ENCODE measurements at places on chromosomes 3 and 15. TPM values are rescaled to one million over a fixed set of nuclear protein-coding genes. Genes with fewer than 3 reads are reported as not detected.

SERINC4 gene
- polyA plus RNA-seq, result 0.30 TPM

DNA sequence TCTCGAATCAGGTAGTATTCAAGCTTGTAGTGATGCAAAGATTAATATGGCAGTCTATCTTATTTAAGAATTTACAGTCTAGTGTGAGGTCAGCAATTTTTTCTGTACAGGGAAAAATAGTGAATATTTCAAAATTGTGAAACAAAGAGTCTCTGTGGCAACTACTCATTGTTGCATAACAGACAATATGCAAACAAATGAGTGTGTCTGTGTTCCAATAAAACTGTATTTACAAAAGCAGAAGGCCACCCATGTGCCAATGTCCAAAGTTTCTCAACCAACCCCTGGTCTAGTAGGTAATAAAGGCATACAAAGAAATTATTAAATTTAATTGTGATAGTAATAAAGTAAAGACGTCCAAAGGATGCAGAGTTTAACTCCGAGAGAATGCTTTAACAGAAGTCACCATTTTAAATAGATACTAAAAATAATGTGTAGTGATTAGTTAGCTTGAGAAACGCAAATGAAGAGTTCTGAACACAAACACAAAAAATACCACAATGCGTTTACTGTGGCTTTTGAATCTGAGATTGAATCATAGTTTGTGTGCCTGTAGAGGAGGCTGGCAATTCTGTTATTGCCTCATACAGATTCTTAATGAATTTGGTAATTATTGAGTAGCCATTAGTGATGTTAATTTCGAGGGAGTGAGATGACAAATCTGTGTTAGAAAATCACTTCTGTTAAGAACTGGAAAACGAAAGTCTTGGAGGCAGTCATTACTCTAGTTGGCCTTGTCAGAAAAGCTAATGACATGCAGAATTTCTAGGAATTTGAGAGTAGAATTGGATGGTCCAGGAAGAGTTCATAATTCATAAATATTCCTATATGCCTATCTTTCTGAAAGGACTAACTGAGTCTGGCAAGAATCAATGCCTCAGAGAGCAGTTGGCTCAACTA, 48.7 kb downstream of the CADM2 start:
- H3K27me3 ChIP-seq, result no peaks in the 10 kb centered on the region
- H3K27ac ChIP-seq, result no peak overlapping the region
- H3K4me3 ChIP-seq, result no peak overlapping the region
- no peaks in the 10 kb centered on the region for H3K4me1 ChIP-seq
- no peaks in the 10 kb centered on the region for H3K36me3 ChIP-seq

DNA sequence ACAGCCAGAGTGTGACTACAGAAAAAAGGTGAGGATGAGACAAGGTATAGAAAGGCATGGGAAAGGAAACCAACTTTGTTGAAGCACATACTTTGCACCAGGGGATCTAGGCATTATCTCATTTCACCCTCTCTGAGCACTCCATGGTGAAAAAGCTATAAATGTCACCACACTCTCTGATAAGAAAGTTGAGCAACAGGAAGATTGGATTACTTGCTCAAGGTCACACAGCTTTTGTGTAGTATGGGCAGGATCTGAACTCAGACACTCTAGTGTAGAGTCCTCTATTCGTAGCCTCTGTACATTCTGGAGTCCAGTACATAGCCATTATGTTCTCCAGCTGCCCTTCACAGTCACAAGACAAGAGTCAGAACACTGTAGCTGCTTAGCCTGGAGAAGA, 163.4 kb upstream of the SEMA6D start:
- no peak for DNase-seq

DNA sequence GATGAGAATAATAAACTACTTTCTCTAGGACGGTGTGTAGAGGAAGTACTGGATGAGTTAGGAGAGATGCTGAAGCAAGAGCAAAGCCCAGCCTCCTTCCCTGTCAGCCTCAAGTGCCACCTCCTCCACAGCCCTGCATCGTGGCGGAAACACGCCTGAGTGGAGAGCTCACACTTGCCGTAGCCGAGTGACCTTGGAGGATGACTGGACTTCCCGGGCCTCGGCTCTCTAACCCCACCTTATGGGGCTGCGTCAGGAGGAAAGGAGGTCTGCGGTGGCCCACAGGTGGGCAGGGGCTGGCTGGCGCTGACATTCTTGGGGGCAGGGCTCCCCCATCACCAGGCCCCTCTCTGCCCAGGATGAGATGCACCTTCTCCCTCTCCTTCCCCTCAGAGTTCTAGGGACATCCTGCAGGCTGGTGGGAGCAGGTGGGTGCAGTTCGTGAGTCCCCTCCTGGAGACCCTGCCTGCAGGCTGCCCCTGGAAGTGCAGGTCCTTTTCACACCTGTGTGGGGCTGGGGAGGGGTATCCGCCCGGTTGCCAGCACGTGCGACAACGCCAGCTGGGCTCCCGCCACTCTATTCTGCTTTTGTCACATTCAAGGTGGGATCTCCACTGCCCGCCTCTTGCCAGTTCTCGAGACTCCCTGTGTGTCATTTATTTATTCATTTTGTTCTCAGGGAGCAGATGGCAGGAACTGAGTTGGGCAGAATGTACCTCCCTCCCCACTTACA, 175.2 kb downstream of the MEGF11 start:
- H3K4me3 ChIP-seq, result no peak overlapping the region
- no peak for DNase-seq
- peaks cover 14% of the 10 kb centered on the region for H3K4me1 ChIP-seq
- H3K27me3 ChIP-seq, result no peaks in the 10 kb centered on the region
- no peaks in the 10 kb centered on the region for H3K36me3 ChIP-seq
- H3K27ac ChIP-seq, result no peak overlapping the region

DNA sequence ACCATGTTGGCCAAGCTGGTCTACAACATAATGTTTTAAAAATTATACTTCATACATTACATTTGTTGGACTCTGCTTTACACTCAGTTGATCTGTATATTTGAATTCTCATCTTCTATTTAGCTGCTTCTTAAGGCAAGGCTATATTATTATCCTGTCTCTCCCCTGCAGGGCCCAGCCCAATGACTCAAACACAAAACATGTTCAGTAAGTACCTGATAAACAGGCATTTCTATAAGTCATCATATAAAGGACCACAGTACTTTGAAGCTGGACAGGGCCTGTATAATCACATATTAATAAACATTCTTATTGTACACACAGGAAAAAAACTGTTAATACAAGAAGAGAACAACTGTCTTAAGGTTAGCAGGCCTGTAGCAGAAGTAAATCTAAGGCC, 36.2 kb downstream of the NGLY1 start:
- H3K27ac ChIP-seq, result no peak overlapping the region
- H3K4me1 ChIP-seq, result no peaks in the 10 kb centered on the region

C3orf52 gene
- 1.1 TPM for polyA plus RNA-seq

DNA sequence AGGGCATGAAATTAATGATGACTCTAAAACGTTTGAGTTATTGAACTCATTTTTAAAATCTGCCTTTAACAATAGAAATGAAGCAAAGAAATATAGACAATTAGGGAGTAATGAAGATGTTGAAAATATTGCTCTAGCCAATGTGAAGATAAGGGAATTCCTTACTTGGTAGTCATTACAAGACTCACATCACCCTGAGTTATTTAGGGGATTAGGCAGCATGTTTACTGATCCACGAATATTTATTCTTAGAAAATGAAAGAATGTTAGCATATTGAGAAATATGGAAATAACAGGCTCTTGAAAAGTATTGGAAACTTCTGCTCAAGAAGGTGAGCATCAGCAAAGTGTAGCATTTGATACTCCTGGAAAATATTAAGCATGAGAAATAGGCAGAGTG, 398.1 kb upstream of the ARPP21 start:
- no peaks in the 10 kb centered on the region for H3K27me3 ChIP-seq
- H3K4me3 ChIP-seq, result no peak overlapping the region
- no peak for DNase-seq
- H3K27ac ChIP-seq, result no peak overlapping the region

- no peak for DNase-seq
- H3K4me3 ChIP-seq, result no peak overlapping the region
- no peak overlapping the region for H3K27ac ChIP-seq
- no peaks in the 10 kb centered on the region for H3K36me3 ChIP-seq
These were observed 40.5 kb upstream of the PDZRN3 start for GRCh38 chr3:73665286-73665685.

GRCh38 chr15:74776821-74777768, 4.8 kb upstream of the CSK start:
- DNase-seq, result no peak
- peak overlapping the region; percentile 23 for H3K27ac ChIP-seq
- no peaks in the 10 kb centered on the region for H3K27me3 ChIP-seq
- H3K4me1 ChIP-seq, result peaks cover 26% of the 10 kb centered on the region
- no peak overlapping the region for H3K4me3 ChIP-seq
- no peaks in the 10 kb centered on the region for H3K36me3 ChIP-seq

SCAANT1 gene
- not detected for polyA plus RNA-seq

- no peaks in the 10 kb centered on the region for H3K27me3 ChIP-seq
- H3K4me3 ChIP-seq, result no peak overlapping the region
- H3K4me1 ChIP-seq, result peaks cover 2% of the 10 kb centered on the region
- H3K36me3 ChIP-seq, result no peaks in the 10 kb centered on the region
These were observed 345.7 kb upstream of the RBMS3 start for GRCh38 chr3:28935146-28935545.

DNA sequence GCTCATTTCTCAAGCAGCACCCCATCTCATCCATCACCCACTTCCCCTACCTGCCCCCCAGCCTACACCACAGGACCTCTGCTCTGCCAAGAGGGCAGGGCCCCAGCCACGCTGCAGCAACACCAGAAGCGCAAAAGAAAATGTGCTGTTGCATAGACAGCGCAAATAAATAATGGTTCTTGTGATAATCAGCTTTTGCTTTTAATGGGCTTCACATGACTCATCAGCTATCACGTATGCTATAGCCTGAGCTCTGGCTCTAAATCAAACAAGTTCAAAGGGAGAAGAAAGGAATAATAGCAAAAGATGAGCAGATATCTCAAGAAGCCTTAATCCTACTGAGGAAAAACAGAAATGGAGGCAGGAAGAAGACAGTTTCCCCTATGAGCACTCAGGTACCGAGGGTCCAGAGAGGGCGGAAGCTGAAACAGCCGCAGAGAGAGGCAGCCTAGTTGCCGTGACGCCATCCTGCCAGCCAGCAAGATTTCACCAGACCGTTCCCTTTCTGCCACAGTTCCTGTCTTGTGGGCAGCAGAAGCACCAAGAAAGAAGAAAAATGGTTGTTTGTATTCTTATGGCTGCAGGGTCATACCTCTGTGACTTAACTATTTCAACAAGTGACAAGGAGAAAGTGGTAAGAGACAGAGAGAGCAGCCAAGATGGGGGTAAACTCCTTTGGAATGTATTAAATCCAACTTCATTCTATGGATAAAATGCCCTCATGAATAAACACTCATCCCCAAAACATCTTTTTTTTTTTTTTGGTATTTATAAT, 22.0 kb downstream of the RAB27A start:
- H3K4me1 ChIP-seq, result peaks cover 26% of the 10 kb centered on the region
- H3K27me3 ChIP-seq, result no peaks in the 10 kb centered on the region
- peak overlapping the region; percentile 21 for H3K27ac ChIP-seq
- peak overlapping the region; percentile 2 for H3K4me3 ChIP-seq
- H3K36me3 ChIP-seq, result no peaks in the 10 kb centered on the region

SOX2 gene
- 1.1 TPM for polyA plus RNA-seq

DNA sequence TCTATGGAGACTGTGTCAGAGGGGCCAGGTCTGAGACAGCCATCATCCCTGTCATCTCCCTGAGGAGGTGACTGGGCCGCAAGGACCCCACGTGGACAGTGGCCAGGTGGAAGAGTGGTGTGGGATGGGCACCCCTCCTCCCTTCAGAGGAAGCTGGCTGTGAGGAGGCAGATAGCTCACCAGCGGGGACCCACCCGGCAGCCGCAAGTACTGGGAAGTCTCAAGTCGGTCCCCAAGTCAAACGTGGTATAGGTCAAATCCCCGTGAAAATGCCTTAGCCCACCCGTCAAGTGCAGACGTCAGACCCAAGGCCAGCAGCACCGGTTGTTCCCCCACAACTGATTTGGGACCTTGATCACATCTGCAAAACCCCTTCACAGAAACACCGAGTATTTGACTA, 12.3 kb upstream of the KLF13 start:
- H3K4me3 ChIP-seq, result no peak overlapping the region
- H3K36me3 ChIP-seq, result no peaks in the 10 kb centered on the region
- peak; percentile 3 for DNase-seq
- no peaks in the 10 kb centered on the region for H3K27me3 ChIP-seq
- no peak overlapping the region for H3K27ac ChIP-seq
- no peaks in the 10 kb centered on the region for H3K4me1 ChIP-seq

PLSCR4 gene
- 51.1 TPM for polyA plus RNA-seq

CYP1A2 gene
- not detected for polyA plus RNA-seq

LNP1 gene
- polyA plus RNA-seq, result 0.71 TPM
